ENCODE measurements at places on chromosomes 16 and 17.

GRCh38 chr16:79994418-79994817 lies 393.9 kb upstream of the MAF start:
- no peak for DNase-seq

DNA sequence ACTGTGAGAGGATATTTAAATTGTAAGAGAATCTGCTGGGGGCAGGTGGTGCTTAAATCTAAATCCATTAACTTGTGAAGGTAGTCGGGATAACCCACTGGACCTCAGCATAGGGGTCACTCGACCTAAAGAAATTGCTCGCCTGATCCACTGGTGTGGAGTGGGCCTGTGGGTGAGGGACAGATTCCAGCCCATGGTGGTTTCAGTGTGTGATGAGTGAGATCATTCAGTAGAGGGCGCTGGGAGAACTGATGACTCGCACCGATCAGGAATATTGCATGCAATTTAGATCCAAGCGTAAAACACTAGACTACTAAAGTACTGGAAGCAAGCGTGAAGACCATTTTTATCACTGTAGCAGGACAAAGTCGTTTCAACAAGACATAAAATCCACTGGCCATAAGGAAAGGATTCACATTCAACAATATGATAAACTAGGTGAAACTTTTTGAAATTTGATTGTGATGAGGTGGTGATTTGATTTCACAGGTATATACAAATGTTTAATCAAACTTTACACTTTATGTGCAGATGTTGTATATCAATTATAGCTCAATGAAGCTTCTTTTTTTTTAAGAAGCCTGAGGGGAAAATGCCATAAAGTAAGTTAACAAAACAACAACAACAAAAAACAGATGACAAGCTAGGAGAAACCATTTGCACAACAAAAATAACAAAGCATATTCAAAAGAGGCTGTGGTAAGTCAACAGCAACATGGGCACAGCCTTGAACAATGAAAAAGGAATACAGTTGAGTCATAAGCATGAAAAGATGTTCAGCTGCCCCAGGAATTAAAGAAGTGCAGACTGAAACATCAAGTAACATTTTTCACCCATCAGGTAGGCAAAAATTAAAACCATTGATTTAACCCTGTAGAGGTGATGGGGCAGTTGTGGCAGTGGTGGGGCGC lies 7.5 kb upstream of the TMEM170A start:
- DNase-seq: peak; percentile 74

GRCh38 chr16:85083051-85083639 lies 29.1 kb downstream of the CIBAR2 start:
- peak; percentile 50 for DNase-seq

DNA sequence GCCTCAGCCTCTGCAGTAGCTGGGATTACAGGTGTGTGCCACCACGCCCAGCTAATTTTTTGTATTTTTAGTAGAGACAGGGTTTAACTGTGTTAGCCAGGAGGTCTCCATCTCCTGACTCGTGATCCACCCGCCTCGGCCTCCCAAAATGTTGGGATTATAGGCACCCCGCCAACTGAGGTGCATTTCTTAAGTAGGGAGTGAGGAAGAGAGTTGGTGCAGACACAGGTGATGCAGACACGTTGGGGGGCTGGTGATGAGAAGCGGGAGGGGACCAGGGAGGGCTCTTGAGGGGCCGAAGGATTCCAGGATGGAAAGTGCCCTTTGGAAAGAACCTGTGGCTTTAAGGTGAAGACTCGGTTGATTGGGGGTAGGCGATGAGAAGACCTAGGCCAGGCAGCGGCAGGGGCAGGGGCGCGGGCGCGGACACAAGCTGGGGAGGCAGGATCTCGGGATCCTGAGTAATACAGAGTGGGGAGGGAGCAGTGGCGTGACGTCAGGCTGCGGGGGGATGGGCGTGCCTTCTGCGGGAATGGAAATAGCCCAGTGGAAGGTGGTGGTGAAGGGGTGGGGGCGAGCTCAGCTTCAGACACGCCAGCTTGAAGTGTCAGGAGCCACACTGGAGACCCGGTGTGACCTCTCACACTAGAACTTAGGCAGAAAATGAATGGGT lies 2.5 kb upstream of the ATP6V0C start:
- DNase-seq: no peak

- DNase-seq: no peak
These were observed 63.3 kb upstream of the HSBP1 start for GRCh38 chr16:83744441-83744981.

DNA sequence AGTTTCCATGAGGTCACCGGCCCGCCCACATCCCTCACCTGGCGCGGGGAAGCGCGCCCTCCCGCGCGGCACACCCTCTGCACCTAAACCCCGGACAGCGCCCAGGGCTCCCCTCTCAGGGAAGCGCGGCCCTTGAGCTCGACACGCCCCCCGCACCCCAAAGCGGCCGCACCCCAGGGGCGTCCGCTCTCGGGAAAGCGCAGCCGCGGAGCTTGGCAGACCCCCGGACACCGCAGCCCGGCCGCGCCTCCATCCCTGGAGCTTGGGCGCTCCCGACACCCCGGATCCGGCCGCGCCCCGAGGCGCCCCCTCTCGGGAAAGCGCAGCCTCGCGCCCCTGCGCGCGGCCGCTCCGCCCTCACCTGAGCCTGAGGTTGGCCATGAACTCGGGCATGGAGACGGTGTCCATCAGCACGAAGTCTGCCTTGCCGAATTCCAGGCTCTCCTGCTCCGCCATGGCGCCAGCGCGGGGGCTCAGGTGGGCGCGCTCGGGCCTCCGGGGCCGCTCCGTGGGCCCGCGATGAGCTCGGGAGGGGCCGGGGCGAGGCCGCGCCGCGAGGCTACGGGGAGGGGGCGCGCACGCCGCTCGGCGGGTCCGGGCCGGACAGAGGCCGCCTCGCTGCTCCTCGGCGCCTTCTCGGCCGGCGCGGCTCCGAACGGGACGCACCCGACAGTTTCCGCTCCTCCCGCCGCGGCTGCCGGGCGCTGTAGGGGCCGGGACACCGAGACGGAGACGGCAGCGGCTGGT lies at the start of gene MYO1D:
Gene MYO1D (minus strand): TSS at position 708 of the 747 bp plus-strand sequence. CDS start 252 bp downstream, at position 456.
- peak; percentile 14 for DNase-seq

GRCh38 chr16:50294955-50295354 lies 28.6 kb downstream of the ADCY7 start:
- no peak for DNase-seq

GRCh38 chr16:8730335-8730915 lies 56.0 kb downstream of the ABAT start:
- no peak for DNase-seq

- no peak for DNase-seq
These were observed 14.6 kb upstream of the DHX8 start for GRCh38 chr17:43469145-43469544.

GRCh38 chr17:60040843-60041242 lies 37.9 kb downstream of the HEATR6 start:
- peak; percentile 30 for DNase-seq

- no peak for DNase-seq
These were observed 547.6 kb upstream of the SALL1 start for GRCh38 chr16:51698647-51699046.

- DNase-seq: peak; percentile 55
These were observed 621 bp upstream of the CSHL1 start for GRCh38 chr17:63911657-63912100.

DNA sequence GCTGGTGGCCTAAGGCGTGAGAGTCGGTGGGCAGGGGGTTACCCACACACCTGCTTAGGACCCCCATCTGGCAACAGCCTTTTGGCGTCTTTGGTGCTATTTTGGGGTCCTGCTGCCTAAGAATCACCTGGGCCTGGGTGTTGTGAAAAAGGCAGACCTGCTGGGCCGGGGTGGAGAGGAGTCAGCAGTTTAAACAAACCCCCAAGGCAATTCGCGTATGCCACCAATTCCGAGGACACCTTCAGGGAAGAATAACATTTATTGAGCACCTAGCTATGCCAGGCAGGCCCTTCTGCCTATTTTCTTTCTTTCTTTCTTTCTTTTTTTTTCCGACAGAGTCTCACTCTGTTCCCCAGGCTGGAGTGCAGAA lies 53.9 kb upstream of the TOB1 start:
- no peak for DNase-seq

GRCh38 chr17:66301864-66302741 lies at the start of gene PRKCA:
PRKCA (plus strand) TSS chr17:66302613.
- DNase-seq: peak; percentile 83

DNA sequence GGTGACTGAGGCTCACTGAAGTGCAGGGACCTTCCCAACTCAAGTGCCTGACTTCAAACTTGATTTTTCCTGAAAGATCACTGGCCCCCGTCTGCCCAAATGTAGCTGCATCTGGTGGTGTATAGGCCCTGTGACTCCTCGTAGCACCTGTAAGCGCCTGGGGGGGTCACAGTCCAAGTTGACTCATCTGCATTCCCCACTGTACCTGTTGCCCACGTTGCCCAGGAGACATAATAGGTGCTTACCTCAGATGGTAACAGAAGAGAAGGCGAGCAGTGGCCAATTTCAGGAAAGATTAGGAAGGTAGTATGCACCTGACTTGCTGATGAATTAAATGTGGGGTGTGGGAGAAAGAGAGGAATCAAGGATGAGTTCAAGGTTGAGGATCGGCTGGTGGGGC lies 44.1 kb upstream of the EMP2 start:
- DNase-seq: no peak

- no peak for DNase-seq
These were observed 61.1 kb downstream of the EMP2 start for GRCh38 chr16:10519297-10519696.

- no peak for DNase-seq
These were observed 226.2 kb downstream of the CCDC182 start for GRCh38 chr17:57518587-57519581.

- no peak for DNase-seq
These were observed 5.7 kb downstream of the CCDC102A start for GRCh38 chr16:57530522-57531252.

- DNase-seq: no peak
These were observed 255.5 kb upstream of the TBX2 start for GRCh38 chr17:61144137-61144536.

GRCh38 chr16:57163842-57164241 lies 22.0 kb downstream of the PSME3IP1 start:
- no peak for DNase-seq

- no peak for DNase-seq
These were observed 82.0 kb upstream of the ASIC2 start for GRCh38 chr17:33375103-33375502.

DNA sequence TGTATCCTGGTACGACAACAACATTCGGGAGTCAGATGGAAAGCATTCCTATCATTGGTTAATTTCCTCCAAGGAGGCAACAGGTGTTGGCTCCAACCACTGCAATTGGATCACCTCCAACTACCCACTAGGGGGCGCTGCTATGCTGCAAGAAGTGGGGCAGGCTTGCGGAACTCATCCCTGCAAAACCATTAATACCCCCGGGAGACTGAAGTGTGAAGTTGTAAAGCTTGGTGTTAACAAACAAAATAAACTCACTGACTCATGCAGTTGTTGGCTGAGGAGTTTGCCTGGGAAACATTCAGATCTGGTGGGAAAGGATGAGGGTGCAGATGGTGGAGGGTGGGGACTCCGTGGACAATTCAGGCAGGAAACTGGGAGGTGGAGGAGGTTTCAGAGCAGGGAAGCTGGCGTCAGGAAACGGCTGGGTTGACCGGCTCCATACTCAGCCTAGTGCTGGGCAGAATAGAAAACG lies 84.9 kb downstream of the HS3ST2 start:
- peak; percentile 71 for DNase-seq

DNA sequence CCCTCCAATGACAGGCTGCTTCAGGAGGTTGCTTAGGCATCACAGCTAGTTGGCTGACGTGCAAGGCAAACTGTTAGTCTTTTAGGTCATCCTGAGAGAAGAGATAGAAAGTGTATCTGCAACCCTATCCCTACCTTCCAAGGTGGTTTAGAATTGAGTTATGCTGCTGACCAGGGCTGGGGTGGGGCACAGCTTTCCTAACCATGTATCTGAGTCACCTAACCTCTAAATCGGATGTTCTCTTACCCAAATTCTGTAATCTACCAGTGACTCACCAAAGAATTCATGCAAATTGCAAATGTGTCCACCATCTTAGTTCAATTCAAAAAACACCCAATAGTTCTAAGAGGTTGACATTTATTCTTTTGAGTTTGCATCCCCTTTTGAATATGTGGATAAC lies 107.2 kb upstream of the DYNLRB2 start:
- DNase-seq: no peak

- no peak for DNase-seq
These were observed 2289.3 kb downstream of the TP53TG3F start for GRCh38 chr16:35748621-35749252.

DNA sequence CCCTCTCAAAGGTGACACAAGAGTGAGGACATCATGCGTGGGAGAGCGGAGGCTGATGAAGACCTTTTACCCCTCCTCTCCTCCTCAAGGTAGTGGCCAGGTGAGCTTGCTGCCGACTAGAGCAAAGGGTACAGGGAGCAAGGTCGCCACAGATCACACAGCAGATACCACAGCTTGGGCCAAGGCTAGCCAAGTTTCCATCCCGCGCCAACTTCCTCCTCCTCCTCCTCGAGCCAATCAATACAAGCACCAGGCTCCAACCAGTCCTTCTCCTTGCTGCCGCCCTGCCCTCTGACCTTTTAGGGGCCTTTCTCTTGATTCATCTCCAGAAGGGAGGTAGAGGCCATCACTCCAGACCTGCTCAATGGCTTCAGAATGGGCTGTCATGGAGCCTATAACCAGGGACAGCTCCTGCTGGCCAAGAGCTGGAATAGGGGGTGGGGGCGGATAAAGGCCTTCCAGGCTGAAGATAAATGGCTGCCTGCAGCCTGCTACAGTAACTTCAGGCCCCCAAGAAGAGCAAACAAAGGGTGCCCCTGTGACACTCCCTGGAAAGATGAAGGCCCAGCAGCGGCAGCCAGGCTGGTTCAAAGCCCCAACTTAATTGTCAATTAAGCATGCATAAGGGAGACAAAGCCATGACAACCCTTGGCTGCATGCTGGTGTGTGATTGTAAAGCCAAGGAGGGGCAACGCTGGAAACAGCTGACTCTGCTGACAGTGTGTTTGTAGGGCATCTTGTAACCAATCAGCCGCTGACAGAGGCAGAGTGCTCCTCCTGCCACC lies 17.8 kb downstream of the HNF1B start:
- DNase-seq: no peak

DNA sequence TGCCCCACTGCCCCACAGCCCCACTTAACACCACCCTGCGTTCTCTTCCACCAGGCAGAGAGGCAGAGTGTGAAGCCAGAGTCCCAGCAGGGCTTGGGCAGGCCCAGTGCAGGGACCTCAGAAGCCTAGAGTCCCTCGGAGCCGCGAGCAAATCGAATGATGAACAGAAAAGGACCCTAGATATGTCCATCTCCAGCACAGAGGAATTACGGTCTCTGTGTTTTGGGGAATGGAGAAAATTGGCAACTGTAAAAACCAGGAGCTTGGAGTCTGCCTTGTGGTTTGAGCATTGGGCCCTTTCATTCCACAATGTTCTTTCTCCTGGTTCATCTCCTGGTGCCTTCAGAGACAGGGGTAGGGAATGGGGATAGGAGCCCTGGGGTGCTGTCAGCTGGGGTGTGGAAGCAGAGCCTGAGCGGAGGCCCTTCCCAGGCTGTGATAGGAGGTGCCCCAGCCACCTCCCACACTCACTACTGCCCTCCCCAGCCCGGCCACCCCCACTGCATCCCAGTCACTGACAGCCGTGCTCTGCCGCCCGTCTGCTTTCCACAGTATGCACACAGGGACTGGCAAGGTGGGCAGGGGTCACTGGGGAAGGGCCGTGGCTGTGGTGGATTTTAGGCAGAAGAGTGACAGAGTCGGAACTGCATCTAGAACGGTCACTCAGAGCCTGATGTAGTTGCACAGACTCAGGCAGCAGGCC lies 26.7 kb downstream of the TBX4 start:
- peak; percentile 35 for DNase-seq

GRCh38 chr16:5349101-5349500 lies 251.5 kb upstream of the EEF2KMT start:
- no peak for DNase-seq

- DNase-seq: no peak
These were observed 2.0 kb upstream of the KRT13 start for GRCh38 chr17:41507315-41507880.
